ENCODE measurements at places on chromosomes 16 and 17.
A peak's percentile ranks its signal among the peaks of the same experiment; 100 is the strongest.

DNA sequence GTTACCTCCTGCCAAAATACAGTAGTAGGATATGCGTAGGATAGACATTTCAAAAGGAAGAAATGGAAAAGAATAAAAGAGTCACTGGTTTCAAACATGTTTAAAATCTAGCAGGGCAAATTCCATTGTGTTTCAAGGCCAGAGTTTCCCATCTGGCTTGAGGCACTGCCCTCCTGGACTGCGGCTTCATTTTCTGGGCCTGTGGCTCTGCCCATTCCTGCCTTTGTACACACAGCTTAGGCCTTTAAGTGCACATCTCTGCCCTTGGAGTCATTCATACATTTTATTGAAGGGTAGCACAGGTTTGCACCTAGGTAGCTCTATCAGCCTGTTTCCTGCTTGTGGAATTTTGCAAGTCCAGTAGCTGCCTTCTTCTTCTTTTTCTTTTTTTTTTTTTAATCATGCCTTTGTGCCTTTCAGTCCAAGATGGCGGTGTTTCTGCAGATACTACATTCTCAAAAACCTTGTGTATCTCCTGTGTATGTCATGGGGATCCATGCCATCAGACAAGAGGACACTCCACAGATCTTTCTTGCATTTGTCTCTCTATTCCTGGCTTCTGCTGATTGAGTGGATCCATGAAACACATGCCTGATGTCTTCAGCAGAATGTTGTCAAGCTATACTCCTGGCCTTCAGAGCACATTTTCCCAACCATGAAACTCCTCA lies 282.9 kb downstream of the BCAS3 start:
- no peak for DNase-seq

GRCh38 chr16:17365591-17366298 lies 105.0 kb downstream of the XYLT1 start:
- DNase-seq = no peak

GRCh38 chr16:28068976-28069375 lies 5.5 kb upstream of the GSG1L start:
- DNase-seq = no peak

DNA sequence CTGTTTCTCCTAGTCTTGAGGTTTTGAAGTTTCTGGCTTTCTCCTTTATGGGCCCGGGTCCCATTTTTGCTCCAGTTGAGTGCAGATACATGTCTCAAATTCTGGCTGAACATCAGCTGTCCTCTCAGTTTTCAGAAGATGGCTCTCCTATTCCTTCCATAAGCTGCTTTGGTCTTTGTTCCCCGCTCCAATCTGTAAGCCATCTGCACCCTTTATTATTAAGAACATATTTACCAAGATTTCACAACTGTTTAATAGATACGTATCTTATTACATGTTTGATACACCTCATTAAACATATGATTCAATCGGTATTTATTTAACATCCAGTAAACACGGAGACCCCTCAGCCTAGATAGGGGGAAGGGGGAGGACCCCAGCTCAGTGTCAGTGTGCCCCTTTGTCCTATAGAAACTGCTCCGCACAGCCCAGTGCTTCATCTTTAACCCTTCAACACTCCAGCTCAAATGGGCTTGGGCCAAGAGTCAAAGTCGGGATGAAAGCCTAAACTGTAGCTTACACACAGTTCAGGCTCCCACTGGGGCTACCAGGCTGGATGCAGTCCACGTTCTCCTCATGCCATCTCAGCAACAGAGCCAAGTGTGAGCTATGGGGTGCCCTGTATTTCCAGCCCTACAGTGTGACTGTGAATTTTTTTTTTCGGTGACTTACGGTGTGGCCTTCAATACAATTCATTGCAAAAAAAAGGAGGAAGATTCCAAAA lies 166.0 kb upstream of the ZFHX3 start:
- no peak for DNase-seq

- DNase-seq = no peak
Observed at GRCh38 chr16:89175280-89176146, 4.0 kb downstream of the CDH15 start.

DNA sequence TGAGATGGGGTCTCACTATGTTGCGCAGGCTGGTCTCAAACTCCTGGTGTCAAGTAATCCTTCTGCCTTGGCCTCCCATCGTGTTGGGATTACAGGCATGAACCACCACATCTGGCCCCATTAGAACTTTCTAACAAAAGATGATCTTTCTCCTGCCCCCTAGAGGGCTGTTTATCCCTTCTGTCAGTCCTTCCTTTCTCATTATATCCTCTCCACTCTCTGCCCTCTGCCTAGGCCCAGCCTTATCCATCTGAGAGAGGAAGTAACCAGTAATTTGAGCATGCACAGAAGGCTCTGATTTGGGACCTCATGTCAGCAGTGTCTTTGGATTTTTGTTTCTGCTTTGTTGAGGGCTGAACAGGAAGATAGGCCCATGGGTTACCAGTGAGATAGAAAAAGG lies 4.4 kb upstream of the DHX40 start:
- DNase-seq = peak; percentile 13

DNA sequence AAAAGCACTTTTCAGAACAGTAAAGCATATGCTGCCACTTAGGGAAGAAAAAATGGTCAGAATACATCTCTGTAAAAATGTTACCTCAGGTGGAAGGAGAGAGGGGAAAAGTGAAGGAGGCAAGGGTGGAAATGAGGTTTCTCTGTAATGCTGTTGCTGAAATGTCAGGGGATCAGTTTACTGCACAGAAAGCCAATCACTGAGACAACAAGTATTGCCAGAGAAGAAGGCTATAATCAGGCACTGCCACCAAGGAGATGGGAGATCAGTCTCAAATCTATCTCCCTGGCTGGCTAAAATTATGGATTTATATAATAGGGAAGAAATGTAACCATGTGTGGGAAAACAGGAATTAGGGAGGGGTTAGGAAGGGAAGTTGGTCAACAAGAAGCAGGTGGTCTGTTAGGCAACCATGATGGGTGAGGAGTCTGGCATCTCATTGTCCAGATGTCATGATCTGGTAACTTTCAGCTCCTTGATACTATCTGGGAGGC lies 27.7 kb upstream of the GUCY2D start:
- DNase-seq = no peak

DNA sequence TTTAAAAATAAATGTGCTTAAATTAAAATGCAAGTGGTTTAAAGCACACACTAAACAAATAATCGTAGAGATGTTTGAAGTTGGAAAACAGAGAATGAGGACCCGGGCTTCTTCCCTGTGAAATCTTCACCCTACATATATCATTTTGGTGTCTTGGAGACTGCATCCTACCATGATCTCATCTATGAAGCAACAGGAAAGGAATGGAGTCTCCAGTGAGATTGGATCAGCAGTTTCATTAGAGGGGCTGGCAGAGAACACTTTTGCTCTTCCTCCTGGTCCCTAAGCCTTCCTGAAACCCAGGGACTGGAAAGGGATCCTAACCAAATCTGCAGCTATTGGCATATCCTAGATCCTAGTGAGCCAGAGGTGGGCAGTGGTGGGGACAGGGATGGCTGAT lies 85.0 kb downstream of the GRIN2A start:
- DNase-seq = no peak

DNA sequence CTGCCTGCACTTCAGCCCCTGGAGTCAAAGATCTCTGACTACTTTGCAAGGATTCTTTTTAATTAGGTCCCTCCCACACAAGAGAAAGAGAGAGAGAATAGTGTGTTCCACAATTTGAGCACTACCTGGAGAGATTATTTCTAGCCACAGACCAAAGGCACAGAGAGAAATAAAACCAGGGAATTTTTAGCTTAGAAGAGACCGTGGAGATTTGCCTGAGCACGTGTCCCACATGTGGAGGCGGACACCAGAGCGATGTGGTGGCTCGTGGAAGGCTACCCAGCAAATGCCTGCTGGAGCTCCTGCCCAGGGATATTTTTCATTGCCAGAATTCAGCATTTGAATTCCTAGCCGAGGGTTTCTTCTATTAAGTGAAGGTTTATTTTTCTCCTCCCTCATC lies 50.6 kb downstream of the MGAT5B start:
- DNase-seq = no peak

- DNase-seq = no peak
Observed at GRCh38 chr17:63311416-63311937, 134.6 kb downstream of the CYB561 start.

- peak; percentile 80 for DNase-seq
Observed at GRCh38 chr16:84726079-84726668, 26.4 kb downstream of the USP10 start.

DNA sequence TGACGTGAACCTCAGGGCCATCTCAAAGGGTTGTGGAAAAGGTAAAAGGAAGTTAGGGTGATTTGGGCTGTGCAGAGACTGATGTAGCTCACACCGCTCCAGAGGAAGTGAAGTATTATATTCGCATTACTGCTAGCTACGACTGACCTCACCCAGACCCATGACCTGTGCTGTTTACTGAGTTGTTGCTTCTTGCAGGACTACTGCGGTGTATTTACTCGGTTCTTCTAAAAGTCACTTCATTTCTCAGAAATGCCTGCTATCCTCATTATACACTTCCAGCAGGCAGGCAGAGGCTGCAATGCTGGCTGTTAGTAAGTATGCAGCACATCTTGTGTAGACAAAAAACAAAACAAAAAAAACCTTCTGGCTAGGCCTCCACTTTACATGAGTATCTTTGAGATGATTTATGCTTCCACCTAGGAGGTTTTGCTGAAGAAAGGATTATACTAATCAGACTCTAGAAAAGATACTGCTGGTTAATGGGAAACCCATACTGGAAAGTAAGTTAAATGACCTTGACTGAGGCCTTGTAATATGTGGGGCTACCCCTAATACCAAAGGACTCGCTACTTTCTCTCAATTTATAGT lies 76.0 kb downstream of the CREBBP start:
- no peak for DNase-seq

GRCh38 chr16:50667497-50668367 lies 13.4 kb downstream of the SNX20 start:
- DNase-seq = peak; percentile 33

DNA sequence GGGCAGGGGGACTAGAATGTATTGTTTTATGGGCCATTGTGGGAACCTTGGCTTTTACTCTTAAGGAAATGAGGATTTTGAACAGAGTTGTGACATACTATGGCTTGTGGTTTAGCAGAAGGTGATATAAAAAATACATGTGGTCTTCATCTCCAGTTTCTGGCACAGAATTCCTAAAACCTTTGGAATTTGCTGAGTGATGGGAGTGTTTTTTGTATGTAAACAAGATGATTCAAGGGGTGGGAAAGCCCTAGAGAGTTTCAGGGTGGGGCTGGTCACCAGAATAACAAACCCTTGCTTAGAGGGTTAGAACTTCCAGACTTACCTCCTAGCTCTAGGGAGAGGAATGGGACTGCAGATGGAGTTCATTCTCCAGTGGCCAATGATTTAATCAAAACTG lies 316.1 kb downstream of the PHKB start:
- DNase-seq = no peak

- no peak for DNase-seq
Observed at GRCh38 chr17:6521586-6521985, 34.8 kb downstream of the PITPNM3 start.

DNA sequence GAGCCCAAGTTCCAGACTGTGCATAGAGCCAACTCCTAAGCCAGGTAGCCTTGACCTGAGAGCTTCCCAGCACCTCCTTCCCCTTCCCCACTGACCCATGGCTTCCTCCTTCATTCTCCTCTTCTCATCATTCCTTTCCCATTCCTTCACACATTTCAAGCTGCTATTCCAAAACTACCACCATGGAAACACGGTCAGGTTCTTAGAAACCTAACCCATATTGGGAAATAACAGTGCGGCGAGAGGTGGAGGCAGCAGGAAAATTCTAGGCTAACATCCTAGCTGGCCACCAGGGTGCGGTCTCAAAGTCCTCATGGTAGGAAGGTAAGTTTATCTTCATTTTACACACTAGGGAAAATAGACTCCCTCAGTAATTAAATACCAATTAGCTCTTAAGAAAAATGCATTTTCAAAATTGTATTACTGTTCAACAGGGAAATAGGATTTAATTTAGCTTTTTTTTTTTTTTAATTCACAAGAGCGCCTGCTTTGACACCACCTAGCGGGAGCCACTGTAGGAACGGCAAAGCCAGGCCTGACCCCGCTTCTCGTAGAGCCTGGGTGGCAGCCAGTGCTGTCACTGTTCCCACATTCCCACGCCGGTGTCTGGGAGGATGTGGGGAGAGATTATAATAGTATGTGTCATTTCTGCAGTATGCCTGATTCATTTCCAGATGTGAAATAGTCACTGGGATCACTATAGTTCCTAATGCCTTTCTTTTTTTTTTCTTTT lies 14.0 kb upstream of the SPHK1 start:
- DNase-seq = no peak

- DNase-seq = no peak
Observed at GRCh38 chr16:66581246-66581952, 2.1 kb downstream of the CMTM2 start.

- no peak for DNase-seq
Observed at GRCh38 chr17:43958748-43959352, 5.1 kb upstream of the PYY start.

DNA sequence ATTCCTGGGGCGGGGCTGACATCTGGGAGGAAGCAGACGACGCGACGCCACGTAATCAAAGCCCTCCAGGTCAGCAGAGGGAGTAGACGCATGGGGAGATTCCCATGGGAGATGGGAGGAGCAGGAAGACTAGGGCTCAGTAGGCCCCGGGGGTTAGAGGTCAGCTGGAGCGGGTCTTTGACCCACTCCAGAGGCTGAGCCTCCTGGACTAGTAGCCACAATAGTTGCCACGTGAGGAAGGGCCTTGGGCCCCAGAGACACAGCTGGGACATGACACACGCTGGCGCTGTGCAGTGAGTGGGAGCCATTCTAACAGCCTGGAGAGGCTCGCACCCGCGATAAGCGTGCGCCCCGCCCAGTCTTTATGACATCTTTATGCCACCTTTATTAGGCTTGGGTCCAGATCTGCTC lies 95.7 kb upstream of the AMZ2 start:
- DNase-seq = no peak

DNA sequence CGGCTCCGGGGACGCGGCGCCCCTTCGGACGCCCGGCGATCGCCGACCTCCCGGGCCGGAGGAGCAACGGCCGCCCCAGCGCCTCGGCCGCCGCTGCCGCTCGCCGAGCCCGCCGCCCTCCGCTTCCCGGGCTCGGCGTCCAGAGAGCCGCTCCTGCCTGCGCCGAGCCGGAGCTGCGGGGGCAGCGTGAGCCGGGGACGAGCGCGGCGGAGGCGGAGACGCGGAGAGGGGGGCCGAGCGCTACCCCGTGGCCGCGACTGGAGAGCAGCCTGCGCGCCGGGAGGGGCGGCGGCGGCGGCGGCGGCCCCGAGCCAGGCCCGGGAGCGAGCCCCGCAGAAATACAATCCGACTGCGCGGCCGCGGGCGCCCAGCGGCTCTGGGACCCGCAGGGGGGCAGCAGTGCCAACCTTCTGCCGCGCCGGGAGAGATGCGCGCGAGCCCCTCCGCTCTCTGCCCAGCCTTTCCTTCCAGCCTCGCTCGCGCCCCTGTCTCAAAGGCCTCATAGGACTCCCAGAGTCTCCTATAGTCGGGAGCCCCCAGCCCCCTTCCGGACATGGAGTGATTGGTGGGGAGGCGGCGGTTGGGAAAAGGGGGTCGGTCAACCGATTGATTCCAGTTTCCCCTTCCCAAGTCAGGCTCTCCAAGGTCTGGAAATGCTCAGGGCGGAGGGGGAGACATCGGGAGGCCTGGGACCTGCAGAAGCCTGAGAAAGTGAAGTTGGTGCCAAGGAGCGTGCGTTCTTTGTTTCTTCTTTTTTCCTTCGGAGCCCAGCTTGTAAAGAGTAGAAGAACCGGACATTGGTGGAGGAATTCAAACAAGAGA lies 1.0 kb upstream of the SDK2 start:
- no peak for DNase-seq

GRCh38 chr16:18839555-18839954 lies 38.2 kb upstream of the ARL6IP1 start:
- DNase-seq = no peak
